Stimulated activated CD4-positive, alpha-beta T cell treated with anti-CD3 and anti-CD28 coated beads, Interleukin-2, amount 100 ng/mL, for 24 hours (primary cell): ENCODE measurements at places on chromosomes 7 and 10.

DNA sequence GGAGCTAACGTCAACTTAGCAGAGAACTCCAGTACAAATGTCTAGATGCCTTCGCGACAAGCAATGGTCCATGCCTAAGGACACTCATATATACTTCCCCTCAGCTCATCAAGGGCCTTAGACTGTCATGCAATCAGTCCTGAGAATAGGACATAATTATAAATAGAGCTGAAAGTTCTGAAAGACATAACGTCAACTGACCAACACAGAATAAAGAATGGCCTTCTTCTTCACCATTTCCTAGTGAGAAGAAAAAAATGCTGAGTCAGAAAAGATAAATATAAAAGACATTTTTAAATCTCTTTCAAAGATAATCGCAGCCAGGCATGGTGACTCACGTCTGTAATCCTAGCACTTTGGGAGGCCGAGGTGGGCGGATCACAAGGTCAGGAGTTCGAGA lies 83.2 kb downstream of the ARMH3 start:
- no peak for DNase-seq

- no peak for DNase-seq
These were observed 17.1 kb downstream of the GBX1 start for GRCh38 chr7:151150388-151150787.

DNA sequence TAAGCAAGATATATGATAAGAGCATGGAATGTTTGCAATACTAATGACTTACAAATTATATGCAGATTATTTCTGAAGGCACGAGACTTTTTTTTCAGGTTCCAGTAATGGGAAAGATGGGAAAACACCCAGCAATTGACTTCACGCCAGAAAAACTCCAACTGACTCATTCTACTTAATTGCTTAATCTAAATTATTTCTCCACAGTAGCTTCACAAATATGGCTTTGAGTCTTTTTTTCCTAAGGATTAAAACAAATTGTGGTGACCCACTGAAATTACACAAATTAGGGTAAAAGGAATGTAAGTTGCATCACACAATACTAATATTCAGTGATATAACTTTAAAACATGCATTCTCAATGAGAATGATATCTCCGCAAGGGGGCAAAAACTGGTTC lies 138.7 kb downstream of the GNAI1 start:
- DNase-seq, result no peak

DNA sequence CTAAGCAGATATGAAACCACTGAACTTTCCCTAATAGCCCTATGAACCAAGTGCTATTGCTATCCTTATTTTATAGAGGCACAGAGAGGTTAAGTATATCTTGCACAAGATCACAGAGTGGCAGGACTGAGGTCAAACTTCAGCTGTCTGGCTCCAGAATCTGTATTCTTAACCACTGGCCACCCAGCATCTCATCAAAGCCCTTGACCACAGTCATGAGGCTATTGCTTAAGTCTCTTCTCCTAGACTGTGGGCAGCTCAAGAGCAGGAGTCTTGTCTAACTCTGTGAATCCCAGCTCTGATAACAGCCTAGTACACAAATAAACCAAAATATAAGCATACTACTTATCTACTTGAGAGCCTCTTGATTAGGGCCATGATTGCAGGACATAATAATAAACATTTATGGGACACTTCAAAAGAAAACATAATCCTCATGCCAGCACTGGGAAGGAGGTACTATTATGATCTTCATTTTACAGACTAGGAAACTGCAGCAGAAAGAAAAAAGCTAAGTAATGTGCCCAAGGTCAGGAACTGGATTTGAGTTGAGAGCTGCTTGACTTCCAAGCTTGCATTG lies 22.4 kb upstream of the SMC3 start:
- DNase-seq, result no peak

DNA sequence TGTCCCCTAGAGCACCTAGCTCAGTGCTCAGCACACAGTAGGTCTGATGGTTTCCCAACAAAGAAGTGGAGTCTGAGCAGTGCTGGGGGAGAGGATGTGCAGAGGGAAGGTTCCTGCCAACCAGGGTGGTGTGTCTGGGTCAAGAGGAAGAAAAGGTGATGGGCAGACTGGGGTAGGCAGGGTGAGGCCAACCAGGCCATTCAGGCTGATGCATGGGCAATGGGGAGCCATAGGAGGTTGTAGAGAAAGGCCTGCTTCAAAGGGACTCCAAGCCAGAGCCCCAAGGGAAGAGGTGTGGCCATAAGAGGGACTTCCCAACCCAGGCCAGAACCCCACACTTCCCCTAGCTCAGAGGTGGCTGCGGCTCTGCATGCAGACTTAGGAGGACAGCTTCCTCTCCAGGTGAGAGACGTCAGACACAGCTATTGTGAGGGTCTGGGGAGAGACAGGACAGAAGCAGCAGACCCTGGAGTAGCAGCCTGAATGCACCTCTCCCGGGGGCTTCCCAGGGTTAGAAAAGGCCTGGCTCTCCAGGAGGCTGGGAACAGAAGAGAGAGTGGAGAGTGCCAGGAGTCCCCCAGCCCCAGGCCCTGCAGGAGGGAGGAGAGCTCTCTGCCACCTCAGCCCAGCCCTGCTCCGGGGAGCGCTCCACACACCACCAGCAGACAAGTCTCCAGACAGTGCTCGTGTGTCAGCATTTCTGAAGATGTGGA lies 87.4 kb upstream of the ZMIZ1 start:
- DNase-seq, result no peak

DNA sequence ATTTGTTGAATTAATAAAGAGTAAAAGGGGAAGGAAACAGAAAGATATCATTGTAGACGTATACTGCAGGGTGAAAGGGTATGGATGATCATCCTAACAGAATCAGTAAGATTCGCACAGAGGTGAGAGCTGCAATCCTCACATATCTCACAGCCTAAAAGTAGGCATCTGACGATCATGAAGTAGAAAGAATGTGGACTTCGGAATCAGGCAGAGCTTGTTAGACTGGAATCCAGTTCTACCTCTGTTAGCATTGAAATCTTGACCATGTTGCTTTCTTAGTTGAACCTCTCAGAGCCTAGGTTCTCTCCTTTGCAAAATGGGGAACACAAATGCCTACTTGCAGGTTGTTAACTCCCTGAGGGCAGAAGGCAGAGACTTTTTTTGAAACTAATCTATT lies 320.0 kb upstream of the C7orf33 start:
- no peak for DNase-seq

GRCh38 chr7:80386686-80387085 lies 125.2 kb downstream of the GNAT3 start:
- no peak for DNase-seq

DNA sequence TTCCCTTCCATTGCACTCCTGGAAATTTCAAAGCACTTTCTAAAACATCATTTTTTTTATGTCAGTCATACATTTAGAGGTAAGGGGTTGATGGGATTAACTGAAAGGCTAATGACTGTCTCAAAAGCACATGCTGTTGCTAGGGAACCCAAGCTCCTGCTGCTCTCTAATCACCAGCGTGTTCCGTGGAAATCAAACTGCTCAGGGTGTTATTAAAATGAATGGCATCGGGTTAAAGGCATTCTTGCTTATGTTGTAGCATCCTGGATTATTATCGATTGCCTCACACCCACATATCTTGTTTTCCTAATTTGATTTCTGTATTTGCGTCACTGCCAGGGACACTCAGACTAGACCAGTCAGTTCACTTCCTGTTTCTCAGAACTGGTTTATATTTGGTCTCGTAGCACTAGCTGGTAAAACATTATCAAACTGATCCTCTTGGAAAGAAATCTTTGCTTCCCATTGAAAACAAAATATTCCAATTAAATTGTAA lies 216.5 kb upstream of the MKLN1 start:
- DNase-seq, result no peak

DNA sequence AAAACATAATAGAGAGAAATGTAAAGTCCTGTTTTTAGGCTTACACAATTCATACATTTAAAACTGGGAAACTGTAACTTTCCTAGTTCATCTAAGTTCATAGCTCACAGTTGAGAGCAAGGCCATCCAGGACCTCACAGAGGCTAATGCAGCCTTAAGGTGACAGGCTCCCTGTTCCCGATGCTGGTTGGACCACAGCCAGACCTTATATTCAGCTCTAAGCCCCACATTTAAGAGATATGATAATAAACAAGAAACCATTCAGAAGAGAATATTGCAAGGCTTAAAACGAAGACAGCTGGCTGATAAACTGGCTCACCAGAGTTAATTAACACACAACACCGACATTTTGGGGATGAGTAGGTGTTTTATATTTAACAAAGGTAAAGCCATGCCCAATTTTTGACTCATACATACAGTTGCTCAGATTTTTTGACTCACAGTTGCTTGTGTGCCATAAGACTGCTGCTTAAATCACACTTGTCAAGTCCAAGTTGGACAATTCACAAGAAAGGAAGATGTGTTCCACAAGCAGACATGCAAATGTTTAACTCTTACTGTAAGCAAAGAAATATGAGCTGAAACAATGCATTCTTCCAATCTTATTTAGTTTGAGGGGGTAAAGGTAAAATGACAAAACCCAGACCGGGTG lies 41.1 kb upstream of the TMEM213 start:
- no peak for DNase-seq

DNA sequence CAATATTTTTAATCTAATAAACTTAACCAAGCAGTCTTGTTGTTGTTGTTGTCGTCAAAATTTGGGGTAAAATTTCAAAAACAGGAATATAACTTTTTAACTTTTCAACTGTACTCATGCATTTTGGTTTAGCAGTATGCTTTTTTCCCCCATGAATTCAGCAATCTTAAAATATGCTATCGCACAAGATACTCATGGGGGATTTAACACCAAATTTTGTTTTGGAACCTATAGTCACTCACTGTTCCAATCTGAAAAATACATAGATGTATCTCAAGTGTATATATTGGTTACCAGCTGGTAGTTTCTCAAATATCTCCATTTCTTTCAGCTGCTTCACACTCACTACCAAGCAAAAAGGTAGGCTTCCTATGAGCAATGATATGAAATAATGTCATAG lies 91.4 kb upstream of the PIK3CG start:
- no peak for DNase-seq

DNA sequence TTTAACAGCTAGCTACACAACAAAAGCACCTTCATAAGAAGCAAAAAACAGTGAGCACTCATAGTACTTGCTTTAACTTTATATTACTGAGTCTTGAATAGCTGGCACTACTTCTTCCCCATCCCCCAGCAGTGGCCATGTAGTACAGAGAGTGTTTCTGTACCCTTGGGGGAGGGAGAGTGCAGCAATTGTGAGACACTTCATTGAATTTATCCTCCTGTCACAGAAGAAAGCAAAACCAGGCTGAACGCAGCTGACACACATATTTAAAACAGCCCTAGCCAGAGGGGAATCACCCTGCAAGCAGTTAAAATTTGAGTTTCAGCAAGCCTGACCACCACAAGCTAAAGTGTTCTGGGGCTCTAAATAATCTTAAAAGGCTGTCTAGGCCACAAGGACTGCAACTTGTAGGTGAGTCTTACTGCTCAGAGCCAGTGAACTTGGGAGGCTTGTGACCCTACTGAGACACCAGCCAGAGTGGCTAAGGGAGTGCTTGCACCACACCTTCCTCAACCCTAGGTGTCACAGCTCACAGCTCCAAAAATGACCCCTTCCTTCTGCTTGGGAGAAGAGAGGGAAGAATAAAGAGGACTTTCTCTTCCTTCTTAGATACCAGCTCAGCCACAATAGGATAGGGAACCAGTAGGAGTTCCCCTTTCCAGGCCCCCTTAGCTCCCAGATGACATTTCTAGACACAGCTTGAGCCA lies 97.7 kb upstream of the MEOX2 start:
- no peak for DNase-seq

DNA sequence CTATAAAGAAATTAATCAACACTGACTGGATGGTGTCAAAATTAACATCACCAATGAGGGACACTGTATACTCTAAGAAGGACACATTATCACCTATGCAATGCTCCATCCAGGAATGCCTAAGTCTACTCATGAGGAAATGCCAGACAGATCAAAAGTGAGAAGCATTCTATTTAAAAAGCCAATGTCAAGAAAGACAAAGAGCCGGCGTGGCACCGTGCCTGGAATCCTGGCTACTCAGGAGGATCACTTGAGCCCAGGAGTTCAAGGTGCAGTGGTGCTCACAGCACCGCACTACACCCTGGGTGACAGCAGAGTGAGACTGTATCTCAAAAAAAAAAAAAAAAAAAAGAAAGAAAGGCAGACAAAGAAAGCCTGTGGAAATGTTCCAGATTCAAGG lies 45.5 kb upstream of the ANAPC16 start:
- no peak for DNase-seq

DNA sequence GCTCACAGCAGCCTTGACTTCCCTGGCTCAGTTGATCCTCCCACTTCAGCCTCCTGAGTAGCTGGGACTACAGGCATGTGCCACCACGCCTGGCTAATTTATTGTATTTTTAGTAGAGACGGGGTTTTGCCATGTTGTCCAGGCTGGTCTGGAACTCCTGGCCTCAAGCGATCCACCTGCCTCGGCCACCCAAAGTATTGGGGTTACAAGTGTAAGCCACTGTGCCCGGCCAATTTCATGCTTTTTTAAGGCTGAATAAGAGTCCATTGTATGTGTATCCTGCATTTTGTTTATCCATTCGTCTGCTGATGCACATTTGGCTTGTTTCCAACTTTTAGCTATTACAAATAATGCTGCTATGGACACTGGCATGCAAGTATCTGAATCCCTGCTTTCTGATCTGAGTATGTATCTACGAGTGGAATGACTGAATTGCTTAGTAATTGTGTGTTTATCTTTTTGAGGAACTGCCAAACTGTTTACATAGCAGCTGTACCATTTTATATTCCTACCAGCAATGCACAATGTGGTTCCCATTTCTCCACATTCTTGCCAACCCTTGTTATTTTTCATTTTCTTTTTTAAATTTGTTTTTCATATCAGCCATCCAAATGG lies 37.3 kb upstream of the TPST1 start:
- DNase-seq, result no peak

- DNase-seq, result no peak
These were observed 18.1 kb upstream of the ABCB5 start for GRCh38 chr7:20597339-20597738.

DNA sequence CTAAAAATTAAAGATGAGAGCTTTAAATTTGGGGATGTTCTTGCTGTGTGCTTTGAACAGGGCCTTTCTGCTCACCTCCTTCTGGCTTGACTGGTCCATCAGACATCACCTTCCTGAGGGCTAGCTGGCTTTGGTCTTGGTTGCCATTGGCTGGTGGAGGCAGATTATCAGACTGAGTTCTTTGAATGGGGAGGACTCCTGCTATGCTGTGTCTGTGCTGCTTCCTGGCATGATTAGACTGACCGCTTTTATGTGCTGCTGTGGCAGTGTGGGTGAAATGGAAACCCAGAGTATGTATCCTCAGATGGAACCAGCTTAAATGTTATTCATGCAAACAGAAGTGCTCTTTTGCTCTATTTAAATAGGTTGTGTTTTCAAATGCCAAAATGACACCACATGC lies 341.6 kb downstream of the PCLO start:
- DNase-seq, result no peak

- no peak for DNase-seq
These were observed 146.4 kb upstream of the LYZL2 start for GRCh38 chr10:30775779-30776591.

DNA sequence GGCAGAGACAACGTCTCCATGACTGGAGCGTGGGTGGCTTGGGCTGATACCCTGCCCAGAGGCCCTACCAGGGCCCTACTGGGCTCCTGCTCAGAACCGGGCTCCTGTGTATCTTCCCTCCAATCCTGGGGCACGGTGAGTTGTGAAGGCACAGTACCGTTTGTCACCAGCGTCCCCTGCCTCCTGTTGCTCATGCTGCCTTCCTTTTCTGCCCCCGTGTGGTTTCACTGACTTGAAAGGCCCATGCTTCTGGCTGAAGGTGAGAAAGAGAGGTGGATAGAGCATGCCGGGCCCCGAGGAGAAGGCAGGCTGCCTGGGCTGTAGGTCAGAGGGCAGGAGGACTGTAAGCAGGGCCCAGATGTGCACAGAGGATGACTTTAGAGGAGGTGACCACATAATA lies 9.1 kb upstream of the DMBT1 start:
- peak; percentile 44 for DNase-seq

GRCh38 chr7:121909716-121910345 lies 36.9 kb downstream of the PTPRZ1 start:
- DNase-seq, result no peak
